NCI-H2107 (cell line): ENCODE measurements at places on chromosomes 6 and 20.

GRCh38 chr6:30093951-30094661, 18.5 kb upstream of the RNF39 start:
- DNase-seq: no peak

GRCh38 chr6:16688984-16689636, 72.2 kb downstream of the ATXN1 start:
- DNase-seq: no peak

GRCh38 chr20:38293491-38294065, 10.4 kb upstream of the BPI start:
- DNase-seq: no peak

DNA sequence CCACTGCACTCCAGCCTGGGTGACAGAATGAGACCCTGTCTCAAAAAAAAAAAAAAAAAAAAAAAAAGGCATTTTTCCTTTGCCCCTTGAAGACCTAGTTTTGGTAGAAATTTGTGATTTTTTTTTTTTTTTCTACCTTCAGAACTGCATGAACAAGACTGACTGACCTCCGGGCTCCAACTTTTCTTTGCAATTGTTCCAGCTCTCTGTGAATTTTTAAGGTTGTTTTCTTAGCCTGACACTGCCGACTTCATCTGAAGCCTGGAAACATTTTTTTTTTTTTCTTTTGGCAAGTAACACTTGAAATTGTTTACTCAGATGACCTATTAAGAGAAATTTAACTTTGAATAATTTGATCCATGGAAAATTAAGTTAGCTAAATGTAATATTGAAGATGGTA, 73.0 kb downstream of the SLC24A3 start:
- no peak for DNase-seq

- DNase-seq: no peak
These were observed 44.6 kb upstream of the HDDC2 start for GRCh38 chr6:125346201-125346925.

DNA sequence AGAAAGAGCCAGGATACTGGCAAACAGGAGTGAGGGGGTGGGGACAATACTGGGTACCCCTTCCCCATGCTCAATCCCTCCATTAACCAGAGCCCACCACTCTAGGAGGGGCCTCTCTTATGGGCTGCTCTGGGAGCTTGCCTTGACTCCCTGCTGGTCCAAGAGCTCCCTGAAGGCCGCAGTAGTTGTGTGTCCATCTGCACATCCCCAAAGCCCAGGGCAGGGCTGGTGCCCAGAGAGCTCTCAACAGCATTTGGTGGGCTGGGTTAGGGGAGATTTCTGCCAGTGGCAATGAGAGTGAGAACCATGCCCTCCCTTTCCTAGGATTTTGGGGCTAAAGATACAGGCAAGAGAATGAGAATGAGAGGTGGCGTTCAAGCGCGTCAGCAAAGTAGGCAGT, 230.6 kb upstream of the PMEPA1 start:
- DNase-seq: no peak

DNA sequence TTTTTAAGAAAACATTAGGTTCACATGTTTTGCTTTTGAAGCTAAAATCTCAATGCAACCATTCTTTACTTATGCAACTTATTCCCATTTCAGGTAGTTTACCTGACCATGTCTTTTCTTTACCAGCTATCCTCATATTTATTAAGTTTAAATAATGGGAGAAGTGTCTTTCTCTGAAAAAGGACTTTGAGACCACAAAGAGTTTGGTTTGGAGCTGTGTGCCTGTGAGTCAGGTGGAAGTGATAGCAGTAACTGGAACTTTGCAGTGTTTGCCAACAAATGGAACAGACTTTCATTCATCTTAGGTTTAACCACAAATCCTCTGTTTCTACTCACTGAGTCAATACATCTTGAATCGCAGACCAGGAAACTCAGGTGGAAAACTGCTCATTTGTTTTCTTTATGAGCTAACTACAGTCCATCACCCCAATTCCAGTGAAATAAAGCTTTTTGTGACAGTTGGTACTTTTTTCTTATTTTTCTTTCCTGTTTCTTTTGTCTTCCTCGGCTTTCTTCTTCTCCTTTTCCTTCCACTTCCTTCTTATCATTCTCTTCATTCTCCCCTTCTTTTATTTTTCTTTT, 148.3 kb upstream of the RIN2 start:
- no peak for DNase-seq

DNA sequence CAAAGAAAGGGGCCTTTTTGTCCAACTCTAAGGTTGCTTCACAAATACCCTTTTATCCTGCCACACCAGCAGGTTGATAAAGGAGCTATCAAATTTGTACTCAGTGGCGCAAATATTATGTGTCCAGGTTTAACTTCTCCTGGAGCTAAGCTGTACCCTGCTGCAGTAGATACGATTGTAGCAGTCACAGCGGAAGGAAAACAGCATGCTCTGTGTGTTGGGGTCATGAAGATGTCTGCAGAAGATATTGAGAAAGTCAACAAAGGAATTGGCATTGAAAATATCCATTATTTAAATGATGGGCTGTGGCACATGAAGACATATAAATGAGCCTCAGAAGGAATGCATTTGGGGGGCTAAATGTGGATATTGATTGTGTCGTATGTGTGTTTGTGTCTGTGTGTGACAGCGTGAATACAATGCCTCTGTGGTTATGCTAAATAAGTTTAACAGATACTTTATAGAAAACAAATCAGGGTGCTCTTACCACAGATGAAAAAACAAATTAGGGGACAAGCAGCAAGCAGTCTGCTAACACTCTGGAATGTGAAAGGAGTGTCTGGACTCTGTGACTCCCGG, 33.6 kb downstream of the HM13 start:
- DNase-seq: no peak

DNA sequence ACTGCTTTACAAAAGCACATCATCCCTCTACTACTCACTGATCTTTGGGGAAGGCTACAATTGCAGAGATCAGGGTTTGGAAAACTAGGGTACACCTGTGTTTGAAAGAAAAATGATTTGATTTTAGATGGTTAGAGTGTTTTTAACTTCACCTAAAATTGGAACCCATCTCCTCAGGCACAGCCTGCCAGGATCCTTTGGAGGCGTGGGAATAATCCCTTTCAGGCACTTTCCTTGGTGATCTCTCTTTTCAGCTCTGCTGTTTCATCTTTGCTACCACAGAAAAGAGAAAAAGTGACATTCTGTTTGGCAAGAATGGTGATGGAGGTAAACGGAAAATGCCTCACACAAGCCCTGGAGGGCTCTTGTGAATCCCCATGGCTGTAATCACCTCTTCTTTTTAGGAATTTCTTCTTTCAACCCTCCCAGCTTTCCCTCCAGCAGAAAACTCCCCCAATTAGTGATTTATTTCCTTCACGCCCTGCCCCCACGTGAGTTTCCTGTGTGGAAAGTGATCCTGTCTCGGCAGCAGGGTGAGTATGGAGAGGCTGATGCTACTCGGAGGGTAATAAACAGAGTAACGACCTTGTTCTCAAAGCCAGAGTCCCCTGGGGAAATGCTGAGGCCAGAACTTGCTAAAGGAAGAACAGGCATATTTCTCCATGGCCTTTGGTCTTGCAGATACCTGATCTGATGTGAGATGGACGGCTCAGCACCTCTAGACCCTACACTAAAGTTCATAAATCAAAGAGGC, 9.2 kb downstream of the KCNG1 start:
- DNase-seq: no peak

DNA sequence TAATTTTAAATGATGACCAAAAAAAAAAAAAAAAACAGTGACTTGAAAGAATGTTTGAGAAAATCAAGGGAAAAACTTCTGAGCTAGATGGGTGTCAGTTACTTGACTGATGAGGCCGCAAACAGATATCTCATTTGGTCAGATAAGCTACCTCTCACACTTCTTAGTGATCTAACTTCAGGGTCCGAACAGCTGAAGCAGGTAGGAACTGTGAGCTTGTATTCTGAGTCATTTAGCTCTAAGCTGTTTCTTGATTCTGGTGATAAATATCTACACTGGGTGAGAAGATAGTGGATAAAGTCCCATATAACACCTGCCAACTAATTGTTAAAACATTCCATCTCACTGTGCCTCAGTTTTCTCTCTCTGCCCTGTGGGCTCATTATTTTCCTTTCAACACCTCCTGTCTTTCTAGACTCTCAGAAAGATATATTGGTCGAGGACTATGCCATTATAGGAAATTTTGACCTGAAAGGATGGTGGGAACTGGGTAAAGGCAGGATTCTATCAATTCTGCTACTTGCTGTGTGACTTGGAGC, 7.7 kb downstream of the KIF3B start:
- DNase-seq: no peak

DNA sequence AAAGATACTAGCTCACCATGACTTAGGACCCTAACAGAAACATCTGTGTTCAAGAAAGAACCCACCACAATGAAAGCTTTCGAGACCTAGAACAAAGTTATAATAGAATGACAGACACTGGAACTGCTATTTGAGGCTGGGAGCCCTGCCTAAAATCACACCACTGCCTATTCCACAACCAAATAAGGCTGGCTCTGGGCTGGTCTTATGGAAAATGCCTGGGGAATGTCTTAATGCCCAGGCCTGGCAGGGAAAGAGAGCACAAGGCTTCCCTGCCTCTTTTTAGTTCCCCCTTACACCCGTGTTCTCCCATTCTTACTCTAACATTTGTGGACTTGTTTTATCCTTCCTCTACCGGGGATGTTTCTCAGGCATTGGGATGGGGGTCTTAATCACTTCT, 5.6 kb upstream of the METTL24 start:
- DNase-seq: no peak

GRCh38 chr6:44775121-44775520, 387.6 kb downstream of the CDC5L start:
- DNase-seq: no peak

DNA sequence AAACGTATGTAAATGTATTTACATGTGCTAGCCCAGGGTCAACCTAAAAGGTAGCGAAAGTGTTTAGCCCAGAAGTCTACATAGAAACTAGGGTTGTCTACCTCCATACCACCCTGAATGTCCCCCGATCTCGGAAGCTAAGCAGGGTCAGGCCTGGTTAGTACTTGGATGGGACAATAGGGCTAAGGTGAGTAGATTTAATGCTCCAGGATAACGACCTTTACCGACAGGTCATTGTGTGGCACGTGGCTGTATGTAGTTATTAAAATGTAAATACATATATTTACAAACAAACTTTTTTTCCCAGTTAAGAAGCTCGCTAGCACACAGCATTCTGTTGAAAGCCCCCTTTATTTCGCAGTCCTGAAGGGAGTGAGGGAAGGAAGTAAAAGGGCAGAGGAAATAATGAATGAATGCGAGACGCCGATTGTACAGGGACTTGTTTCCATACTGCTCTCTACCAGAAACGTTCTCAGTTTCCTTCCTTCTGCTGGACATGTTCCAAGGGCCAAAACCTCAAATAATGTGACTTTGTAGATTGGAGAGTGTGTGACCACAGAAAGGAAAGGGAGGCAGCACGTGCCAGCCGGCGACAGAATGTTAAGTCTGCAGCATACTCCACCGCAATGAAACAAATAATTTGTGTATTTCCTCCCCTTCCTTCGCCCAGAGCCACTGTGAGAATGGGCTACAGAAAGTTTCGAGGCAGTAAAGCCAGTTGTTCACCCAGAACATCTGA, 612 bp downstream of the ADAT2 start:
- DNase-seq: no peak

GRCh38 chr6:89708316-89708715, 69.8 kb upstream of the LYRM2 start:
- no peak for DNase-seq

DNA sequence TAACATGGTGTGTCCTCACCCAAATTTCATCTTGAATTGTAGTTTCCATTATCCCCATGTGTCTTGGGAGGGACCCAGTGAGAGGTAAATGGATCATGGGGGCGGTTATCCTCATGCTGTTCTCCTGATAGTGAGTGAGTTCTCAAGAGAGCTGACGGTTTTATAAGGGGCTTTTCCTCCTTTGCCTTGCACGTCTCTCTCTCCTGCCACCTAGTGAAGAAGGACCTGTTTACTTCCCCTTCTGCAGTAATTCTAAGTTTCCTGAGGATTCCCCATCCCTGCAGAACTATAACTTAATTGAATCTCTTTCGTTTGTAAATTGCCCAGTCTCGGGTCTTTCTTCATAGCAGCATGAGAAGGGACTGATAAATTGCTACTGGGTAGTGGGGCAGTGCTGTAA, 789.3 kb downstream of the FRK start:
- no peak for DNase-seq

DNA sequence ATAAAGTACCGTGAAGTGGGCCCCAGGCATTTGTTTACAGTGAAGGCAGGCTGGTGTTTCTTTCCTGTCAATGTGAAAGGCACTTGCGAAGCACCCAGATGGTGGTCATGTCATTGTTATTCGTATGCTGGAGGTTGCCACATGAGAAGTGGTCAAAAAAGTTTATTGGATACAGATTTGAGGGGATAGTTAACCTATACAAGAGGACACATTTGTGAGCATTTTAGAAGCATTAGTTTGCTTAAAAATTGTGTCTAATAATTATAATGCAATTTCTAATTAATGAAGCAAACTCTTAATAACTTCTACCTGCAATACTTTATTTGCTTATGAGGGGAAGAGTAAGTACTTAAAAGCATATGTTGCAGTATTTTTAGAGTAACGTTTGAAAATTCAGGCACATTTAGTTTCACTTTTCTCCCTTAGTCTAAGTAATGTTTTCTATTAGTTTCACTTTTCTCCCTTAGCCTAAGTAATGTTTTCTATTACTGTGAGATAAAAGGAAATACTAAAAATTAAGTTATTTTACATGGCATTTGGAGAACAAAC, 120.7 kb upstream of the CLDN20 start:
- no peak for DNase-seq

DNA sequence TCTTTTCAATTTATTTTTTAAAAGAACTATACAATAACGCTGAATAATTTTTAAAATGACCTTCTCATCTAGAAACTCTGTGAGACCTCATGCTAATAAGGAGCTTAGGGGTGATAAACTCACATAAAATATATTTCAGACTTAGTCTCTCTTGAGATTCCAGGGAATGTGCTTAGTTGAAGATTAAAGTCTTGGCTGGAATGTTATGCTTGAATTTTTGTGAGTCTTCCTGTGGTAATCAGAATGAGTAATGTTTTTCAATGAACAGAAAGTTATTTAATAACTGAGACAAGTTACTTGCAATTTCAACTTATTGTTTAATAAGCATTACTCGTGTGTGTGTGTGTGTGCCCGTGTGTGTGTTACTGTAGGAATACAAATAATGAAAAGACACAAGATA, 379.9 kb upstream of the EPHA7 start:
- no peak for DNase-seq

DNA sequence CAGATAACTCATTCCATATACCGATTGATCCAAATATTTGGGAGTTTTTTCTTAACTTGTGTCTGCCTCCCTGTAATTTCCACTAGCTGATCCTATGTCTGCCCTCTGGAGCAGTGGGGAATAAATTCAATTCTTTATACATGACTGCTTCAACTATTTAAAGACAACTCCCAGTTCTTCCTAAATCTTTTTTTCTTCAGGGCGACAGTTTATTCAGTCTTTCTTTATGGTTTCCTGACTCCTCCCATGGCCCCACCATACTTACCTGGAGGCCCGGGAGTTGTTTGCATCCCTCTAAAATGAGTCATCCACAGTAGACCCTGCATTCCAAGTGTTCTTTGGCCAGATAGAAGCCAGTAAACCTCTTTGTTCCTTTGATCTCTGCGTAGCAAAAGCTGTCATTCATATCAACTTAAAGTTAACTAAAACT, 73.6 kb downstream of the LCA5 start:
- DNase-seq: no peak

- no peak for DNase-seq
These were observed 142.0 kb downstream of the CEP57L1 start for GRCh38 chr6:109237077-109237985.

GRCh38 chr6:15329197-15329671, 83.4 kb downstream of the JARID2 start:
- DNase-seq: no peak

GRCh38 chr6:80457439-80457933, 351.0 kb downstream of the BCKDHB start:
- no peak for DNase-seq

- no peak for DNase-seq
These were observed 58.0 kb downstream of the ZNF292 start for GRCh38 chr6:87213364-87213763.
